CD4-positive, alpha-beta T cell treated with Interleukin-1 beta for 1 hour (primary cell): ENCODE measurements at places on chromosomes 5 and 9.

GRCh38 chr5:102747386-102748166 lies 7.5 kb upstream of the PAM start:
- no peak for DNase-seq

DNA sequence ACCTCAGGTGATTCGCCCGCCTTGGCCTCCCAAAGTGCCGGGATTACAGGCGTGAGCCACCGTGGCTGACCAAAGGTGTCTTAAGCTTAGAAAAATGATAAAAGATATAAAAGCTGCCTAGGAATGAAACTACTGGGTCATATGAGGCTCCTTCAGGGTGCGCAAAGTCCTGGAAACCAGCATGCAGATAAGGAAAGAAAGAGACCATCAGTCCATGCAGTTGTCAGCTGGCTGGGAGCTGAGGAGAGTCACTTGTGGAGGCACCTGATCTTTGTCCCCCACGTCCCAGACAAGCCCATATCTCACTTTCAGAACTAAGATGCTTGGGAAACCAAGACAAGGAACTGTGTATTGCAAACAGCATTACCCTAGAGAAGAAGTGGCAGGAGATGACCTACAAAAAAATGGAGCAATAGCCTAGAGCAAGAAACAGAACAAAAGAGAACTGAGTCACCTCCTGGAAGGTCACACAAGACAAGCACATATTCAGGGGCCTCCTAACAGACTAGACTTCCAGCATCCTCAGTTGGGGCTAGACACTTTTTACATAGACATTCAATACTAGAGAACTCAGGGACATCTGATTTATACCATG lies 2.8 kb upstream of the CCDC125 start:
- DNase-seq, result no peak

DNA sequence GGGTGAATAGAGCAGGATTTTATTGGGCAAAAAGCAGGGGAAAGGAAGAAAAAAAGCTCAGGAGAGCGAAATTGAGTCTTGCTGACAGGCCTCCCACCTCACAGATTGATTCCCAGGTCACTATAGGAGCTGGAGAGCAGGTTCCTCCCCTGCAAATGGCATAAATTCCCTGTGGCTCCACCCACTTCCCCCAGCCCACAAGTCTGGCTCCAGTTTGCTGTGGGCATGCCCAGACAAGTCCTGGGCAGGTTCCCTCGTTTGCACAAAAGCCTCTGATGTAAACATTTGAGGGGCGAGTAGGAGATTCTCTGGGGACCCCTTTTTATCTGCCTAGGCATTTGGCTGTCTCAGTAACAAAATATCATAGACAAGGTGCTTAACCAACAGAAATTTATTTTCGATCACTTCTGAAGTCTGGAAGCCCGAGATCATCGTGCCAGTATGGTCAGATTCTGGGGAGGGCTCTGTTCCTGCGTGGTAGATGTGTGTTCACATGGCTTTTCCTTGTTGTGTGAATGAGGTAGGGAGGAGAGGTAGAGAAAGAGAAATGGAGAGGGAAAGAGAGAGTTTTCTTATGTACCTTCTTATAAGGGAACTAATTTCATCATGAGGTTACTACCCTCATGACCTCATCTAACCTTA lies 614.5 kb downstream of the MAT2B start:
- no peak for DNase-seq

DNA sequence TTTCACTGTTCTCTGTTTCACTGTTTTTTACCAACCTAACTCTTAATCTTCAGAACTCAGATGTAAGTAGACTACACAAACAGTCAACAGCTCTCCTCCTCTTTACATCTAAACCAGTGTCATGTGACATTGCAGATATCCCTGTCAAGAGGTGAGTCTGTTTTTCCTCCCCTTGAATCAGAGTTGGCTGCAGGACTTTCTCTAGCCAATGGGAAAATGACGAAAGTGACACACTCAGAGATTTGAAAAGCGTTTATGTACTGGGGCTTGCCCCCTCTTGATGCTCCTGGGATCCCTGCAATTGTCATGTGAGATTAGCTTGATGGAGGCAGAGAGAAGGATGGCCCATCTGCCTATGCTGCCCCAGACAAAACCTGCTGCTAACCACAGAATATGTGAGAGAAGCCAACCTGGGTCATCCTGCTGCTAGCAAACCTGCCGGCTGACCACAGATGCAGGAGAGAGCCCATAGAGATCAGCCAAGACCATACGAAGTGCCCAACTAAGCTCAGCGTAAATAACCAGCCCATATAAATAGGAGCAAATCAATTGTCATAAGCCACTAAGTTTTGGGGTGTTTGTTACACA lies 111.1 kb downstream of the ASTN2 start:
- DNase-seq, result no peak

DNA sequence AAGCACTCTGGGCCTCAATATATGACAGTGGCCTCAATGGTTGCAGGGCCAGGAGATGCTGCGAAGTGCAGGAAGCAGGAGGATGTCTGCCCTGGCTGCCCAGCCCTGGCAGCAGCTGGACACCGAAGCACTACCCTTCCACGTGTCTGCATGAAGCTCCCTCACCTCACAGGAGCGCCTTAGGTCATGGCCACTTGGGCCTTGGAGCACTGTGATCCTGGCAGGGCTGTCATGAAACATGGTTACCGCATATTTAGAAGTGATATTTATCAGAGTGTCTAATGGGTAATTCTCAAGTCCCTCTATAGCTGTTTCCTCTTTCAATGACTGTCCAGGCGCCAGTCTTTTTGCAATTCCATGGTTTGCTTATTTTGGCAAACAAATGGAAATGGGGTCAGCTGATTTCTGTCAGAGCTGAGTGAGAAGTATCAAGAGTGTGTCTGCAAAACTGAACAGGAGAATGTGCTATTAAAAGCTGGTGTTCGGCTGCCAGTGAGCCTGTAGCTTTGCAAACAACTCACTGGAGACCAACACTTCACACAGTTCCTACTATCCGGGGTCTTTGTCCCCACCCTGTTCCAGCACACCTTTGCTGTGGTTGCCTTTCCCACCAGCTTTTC lies 285.9 kb downstream of the KIF4B start:
- no peak for DNase-seq
